Urinary bladder (tissue), 4 donors: ENCODE measurements at places on chromosomes 5 and 9.

DNA sequence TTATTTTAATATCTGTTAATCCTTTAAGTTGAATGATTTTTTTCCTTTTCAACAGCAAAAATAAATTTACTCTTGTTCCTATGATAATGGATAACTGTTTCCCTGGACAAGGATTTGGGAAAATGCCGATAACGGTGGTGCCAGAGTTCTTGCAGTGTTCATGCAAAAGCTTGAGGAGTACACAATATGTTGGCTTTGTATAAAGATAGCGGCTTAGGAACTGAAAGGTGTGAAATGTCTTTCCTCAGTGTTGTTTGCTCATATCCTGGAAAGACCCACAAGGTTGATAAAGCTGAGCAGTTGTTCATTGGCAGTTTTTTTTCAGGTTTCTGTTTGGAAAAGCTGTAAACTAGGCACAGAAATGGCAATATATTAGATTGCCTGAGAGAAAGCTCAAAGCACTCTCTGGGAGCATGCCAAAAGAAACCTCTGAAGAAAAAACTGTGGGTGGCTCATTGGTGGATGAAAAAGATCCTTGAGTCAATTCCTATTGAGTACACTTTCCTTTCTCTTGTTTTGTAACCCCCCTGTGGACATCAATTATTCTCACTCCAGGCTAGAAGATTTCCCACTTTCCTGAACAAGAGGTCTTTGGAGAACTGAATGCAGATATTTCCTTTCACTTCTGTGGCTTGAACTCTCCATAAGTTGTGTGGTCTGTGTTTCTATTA, 117.2 kb upstream of the RGMB start:
- DNase-seq = no peak

DNA sequence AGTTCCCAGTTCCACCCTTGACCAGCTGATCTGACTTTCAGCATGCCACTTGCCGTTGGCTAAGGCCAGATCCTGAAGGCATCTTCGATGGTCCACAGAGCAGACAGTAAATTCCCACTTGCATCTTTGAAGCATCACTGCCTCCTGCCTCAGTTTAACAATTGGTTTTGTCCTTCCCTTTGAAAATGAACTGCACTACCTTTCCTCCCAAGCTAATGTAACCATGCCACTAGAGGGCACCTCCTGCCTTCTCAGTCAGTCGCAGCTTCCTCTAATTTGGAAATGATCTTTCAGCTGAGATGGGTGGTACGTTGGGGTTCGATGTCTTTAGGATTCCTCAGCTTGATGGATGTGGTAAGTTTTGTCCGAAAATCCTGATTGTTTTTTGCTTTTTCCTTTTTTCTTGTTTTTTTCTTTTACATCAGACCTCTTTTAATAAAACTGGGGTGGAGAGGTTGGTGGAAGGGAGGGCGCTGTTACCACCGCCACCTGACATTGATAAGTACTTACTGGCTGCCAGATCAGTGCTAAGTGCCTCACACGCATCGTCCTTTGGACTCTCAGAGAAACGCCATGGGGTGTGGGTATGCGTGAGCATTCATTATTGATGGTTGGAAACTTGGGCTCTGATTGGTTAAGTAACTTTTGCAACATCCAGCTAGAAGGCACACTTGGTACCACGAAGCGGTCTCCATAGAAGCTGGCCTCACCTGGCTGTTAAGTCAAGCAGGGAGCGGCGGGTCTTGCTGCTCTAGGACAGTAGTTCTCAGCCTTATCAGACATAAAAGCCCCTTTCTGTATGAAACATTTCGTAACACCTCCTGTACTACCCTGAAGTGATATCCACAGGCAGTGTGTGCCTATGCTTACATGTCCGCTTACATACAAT, 16.9 kb downstream of the PTTG1 start:
- DNase-seq = peak; percentile 37

GRCh38 chr9:90815944-90816357, 14.3 kb downstream of the SYK start:
- DNase-seq = no peak

- no peak for DNase-seq
Measured at GRCh38 chr9:137295238-137295811, 6.7 kb downstream of the NRARP start.
